ENCODE measurements at places on chromosomes 2 and 18. TPM values are rescaled to one million over a fixed set of nuclear protein-coding genes. Genes with fewer than 3 reads are reported as not detected.

Gene CAPN14
- not detected for polyA plus RNA-seq

- no peak for DNase-seq
Measured at GRCh38 chr18:25189391-25190185, 162.4 kb downstream of the ZNF521 start.

GRCh38 chr18:51417643-51418483, 220.4 kb upstream of the MEX3C start:
- no peak for DNase-seq

- DNase-seq = no peak
Measured at GRCh38 chr18:24246143-24246542, 107.3 kb downstream of the CABYR start.

Gene COL4A3
- polyA plus RNA-seq = 42.2 TPM
